Activated gamma-delta T cell treated with Interleukin-2 at 50 U/mL for 16 hours (primary cell): ENCODE measurements at places on chromosomes 11 and 22.
A peak's percentile ranks its signal among the peaks of the same experiment; 100 is the strongest.

DNA sequence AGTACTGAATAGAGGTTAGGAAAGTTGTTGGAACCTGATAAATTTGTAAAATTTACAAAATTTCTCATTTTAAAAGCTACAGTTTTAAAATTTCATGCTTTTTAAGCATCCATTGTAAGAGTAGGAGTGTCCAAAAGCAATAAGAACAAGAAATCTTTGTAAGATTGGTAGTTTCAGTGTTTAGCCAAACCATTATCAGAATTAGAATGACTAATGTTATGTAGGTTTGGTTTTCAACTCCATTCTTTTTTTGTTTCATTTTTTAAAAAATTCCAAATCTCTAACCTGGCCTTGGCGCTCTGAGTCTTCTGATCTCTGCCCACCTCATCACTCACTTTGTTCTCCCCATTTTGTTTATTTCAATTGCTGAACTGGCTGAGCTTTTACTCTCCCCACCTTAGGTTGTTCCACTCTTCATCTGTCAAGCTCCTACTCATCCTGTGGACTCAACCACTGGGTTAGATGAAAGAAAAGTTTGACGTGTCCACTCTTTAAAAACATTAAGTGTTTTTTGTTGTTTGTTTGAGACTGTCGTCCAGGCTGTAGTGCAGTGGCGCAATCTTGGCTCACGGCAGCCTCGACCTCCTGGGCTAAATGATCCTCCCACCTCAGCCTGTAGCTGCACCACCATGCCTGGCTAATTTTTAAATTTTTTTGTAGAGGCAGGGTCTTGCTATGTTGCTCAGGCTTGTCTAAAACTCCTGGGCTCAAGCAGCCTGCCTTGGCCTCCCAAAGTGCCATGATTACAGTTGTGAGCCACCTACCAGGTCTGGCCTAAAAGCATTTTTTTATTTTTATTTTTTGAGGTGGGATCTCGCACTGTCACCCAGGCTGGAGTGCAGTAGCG, 14.0 kb downstream of the EP300 start:
- DNase-seq, result no peak

- DNase-seq, result no peak
Observed at GRCh38 chr22:25749420-25750169, 7.6 kb downstream of the MYO18B start.

DNA sequence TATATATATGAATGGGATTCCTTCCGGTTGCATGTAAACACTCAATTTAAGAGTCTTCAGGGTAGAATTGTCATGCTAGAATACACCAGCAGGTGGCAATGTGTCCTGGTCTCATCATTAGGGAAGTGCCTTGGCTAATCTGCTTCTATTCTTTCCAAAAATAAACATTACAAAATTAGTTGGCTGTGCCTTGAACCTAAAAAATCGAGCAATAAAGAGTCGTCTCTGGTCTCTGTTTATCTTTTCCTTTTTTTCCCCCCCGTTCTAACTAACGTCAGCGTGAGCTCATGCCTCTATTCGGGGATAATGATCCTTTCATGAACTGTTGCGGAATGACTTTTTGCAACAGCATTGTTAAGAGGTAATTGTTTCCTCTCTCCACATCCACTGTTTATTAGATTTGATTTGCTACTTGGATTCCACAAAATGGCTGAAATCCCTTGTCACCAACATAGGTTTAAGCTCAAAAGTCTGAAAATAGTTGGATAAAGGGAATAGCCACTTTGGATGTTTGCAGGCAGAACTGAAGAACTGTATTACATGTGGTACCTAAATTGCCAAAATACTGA, 1.2 kb upstream of the ARHGEF12 start:
- peak; percentile 59 for DNase-seq

DNA sequence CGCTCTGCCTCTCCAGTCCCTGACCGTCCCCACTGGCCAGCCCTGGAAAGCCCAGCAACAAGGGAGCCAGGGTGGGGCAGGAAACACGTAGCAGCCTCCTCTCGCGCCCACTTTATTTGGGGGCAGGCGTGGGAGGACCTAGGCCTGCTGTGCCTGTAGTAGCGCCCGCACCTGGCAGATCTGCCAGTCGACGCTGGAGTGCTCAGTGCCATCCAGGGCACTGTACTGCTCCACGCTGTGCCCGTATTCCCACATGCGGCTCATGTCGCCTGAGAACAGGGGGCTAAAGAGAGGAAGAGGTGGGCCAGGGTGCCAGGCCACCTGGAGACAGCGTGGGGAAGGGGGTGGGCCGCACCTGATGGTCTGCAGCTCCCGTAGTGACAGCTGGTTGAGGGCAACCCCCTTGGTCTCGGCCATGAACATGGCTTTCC, 17.0 kb upstream of the DRICH1 start:
- no peak for DNase-seq
